ENCODE measurements at places on chromosomes 13 and 19.

- DNase-seq, result no peak
These were observed 8.8 kb downstream of the NLRP8 start for GRCh38 chr19:55956431-55956830.

DNA sequence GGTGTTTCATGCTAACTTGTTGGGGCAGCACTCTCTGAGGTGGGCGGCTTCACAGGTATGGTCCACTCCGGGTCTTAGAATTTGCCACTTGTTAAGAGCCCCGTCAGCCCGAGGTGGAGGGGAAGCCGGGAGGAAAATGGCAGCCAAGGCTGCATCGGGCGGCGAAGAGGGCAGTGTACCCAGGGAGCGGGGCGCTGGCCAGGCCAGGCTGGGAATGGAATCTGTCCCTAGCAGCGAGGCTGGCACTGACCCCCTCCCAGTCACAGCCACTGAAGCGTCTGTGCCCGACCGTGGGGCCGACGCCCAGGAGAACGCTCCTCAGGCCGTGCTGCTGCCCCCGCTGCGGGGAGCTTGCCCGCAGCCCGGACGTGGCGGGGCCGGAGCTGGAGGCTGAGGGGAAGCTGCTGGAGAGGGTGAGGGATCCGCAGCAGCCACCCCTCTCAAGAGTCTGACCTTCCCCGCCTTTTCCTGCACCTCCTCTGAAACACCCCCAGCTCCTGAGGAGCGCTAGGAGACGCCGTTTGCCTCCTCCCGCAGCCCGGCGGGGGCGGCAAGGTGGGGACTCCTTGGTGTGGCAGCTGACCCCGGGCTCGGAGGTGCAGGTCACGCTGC lies 313.8 kb upstream of the SPRY2 start:
- DNase-seq, result no peak

DNA sequence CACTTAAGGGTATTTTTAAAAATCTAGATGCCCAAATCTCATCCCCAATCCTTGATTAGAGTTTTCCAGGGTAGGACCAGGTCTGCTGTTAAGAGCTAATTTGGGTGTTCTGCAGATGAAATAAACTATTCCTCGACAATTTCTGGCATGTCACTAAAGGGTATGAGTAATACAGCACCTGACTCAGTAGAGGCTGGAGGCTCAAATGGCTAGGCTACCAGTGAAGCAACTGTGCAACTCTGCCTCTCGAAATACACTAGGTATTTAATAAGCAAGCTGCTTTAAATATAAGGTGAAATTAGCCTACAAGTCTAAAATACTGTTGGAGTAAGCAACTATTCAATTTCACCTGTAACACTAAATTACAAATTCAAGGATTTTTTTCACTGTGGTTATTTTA lies 1.5 kb downstream of the RNF6 start:
- DNase-seq, result no peak

- no peak for DNase-seq
These were observed 921 bp upstream of the POLD1 start for GRCh38 chr19:50383001-50383851.

DNA sequence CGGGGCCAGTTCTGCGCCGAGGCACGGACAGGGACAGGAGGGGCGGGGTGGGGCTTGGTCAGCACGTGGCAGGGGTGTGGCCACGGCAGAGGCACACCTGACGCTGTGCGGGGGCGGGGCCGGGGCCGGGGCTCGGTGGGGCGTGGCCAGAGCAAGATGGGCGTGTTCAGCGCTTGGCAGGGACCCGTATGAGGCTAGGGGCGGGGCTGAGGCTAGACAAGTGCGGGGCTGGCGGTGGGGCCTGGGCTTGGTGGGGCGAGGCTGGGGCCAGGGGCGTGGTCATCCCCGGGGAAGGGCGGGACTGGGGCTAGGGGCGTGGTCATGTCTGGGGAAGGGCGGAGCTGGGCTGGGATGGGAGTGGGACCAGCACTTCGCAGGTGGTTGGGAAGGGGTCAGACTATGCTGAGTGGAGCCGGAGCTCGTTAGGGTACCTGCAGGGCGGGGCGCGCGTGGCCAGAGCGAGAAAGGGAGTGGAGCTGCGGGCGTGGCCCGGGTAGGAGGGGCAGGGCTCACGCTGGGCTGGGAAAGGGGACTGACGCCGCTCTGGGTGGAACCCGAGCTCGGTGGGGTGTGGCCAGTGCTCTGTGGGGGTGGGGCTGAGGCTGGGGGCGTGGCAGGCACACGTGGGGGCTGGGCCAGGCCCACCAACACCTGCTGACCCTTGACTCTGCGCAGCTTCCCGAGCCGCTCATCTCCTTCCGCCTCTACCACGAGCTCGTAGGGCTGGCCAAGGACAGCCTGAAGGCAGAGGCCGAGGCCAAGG lies 12.8 kb downstream of the POLR2E start:
- no peak for DNase-seq

GRCh38 chr13:52812941-52813340 lies 35.5 kb downstream of the PCDH8 start:
- no peak for DNase-seq

DNA sequence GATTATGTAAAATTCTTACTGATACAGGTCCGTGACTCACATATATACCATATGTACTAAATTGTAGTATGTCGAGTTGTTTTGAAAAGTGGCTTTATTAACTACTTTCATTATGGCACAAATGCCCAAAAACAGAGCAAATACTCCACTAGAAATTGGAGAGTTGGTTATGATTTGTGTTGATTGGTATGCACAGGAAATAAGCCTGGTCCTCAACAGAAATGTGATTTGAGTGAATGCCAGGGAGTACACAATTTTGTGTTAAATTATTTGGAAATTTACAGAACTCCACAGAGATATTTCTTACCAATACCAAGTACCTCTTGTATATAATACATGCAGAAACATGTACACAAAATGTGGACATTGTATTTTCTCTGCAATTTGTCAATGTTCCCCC lies 676.7 kb downstream of the PCDH9 start:
- no peak for DNase-seq

DNA sequence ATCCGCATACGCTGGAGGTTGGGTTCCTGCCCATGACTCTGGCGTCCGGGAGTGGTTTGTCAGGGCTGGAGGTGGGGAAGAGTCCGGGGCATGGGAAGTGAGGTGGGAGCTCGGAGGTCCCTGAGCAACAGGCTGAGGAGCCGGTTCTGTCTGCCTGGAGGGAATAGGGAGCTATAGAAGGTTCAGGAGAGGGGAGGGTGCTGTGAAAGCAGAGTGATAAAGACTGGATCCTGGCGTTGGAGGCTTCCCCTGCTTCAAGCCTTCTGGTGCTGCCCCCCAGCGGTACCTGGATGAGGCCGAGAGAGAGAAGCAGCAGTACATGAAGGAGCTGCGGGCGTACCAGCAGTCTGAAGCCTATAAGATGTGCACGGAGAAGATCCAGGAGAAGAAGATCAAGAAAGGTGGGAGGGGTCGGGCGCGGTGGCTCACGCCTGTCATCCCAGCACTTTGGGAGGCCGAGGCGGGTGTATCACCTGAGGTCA lies 2.6 kb downstream of the HMG20B start:
- DNase-seq, result no peak

- no peak for DNase-seq
These were observed 21.7 kb downstream of the GPR180 start for GRCh38 chr13:94623316-94623715.

DNA sequence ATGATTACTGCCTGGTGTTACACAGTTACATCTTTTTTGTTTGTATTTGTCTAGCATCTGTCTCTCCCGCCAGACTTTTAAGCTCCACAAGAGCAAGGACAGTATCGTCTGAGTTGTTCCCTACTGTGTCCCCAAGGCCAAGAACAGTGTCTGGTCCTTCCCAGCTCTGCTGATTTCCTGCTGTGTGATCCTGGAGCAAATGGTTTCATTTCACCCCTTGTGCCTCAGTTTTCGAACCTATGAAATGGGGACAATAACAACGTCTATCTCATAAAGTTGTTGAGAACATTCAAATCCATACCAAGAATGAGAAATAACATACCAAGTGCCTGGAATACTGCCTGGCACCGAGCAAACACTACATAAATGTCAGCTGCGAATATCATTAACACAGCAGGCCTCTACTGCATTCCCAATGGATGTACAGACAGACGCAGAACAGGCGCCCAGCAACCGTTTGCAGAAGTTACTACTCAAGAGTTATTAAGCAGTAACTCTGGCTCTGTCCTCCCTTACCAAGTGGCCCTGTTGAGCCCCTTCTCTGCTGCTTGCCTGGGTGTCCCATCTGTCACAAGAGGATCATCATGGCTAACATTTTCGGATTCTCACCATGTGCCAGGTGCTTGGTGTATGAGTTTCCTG lies 11.4 kb downstream of the XRCC1 start:
- DNase-seq, result no peak

DNA sequence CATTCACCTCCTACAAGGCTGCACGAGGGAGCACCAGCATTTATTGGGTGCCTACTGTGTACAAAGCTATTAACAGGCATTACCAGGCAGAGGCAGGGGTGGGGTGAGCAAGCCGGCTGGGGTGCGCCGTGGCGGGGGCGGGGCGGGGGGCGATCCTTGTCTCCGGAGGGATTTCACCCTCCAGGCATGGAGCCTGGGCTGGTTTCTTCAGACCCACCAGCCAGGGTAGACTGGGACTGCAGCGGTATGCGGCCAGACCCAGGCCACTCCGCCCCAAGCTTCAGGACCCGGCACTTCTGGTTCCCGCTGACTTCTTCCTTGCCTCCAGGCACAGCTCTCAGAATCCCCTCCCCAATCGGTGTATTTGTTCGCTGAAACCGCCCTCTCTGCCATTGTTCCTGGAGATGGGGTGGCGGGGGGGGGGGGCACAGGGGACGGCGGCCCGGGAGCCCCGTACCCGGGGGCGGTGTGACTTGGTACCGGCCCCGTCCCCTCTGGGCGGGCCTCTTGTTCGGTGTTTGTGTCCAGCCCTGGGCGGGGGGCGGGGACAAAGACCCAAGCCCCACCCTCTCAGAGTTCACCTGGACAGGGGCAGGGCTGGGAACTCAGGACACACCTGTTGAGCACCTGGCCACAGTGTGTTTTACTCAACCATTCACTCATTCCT lies 14.4 kb downstream of the TJP3 start:
- DNase-seq, result no peak

- no peak for DNase-seq
These were observed 1.1 kb upstream of the FARP1 start for GRCh38 chr13:98141509-98142379.

DNA sequence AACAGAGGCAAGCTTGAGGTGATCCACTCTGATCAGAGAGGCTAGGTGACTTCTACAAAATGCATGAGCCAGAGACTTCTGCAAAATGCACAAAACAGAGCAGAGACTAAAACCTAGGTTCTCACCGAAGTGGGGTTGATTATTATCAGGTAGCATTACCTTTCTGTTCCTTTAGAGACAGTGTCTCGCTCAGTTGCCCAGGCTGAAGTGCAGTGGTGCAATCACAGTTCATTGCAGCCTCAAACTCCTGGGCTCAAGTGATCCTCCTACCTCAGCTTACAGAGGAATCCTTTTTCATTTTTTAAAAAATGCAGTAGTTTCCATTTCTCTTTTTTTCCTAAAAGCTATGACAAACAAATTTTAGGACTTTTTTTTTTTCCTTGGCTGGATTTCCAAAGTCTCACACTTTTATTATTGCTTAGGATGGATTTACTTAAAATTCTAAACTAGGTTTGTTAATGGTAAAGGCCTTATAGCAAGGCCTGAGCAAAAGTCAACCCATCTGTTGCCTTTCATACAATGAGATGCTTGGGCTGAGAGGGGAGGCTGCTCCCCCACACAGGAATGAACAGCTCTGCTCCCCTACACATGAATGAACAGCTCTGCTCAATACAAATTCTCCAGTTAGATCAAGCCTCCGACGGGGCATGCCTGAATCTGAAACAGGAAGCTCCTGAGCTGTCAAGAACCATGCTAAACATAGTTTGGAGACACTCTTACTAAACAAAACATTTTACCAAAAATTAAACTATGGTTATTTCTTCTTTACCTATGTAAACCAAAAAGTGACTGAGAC lies 18.8 kb upstream of the TNFRSF19 start:
- DNase-seq, result no peak

GRCh38 chr19:3073159-3073563 lies 10.9 kb upstream of the TLE5 start:
- DNase-seq, result no peak

- DNase-seq, result no peak
These were observed 656.6 kb downstream of the UQCRFS1 start for GRCh38 chr19:28556371-28556770.

DNA sequence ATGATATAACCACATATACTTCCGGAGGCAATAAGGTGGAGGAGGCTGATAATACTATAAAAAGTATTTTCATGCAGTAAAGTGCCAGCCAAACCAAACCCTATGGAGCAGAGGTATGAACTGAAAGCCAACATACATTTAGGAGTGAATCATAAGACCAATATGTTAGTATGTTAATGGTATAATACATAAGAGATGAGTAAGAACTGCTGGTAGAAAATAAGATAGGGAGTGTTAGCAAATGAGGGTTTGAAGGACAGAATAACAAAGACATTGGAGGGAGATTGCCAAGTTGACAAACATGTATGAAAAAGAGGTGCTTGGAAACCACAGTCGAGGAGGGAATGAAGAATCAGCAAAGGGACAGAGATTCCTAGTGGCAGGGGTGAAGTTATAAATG lies 10.8 kb downstream of the ENOX1 start:
- no peak for DNase-seq

DNA sequence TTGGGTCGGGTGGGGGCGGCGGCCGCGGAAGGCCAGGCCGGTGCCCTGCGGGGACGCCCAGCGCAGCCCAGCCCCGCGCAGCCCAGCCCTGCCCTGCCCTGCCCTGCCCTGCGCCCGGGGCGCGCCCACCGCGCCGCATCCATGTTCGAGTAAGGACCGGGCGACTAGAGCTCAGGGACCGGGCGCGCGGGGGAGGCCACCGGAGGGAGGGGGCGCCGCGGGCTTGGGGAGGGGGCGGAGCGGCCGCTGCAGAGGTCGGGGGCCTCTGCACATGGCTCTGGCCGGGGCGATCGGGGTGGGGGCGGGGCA lies 169 bp downstream of the GRAMD1A start:
- no peak for DNase-seq

DNA sequence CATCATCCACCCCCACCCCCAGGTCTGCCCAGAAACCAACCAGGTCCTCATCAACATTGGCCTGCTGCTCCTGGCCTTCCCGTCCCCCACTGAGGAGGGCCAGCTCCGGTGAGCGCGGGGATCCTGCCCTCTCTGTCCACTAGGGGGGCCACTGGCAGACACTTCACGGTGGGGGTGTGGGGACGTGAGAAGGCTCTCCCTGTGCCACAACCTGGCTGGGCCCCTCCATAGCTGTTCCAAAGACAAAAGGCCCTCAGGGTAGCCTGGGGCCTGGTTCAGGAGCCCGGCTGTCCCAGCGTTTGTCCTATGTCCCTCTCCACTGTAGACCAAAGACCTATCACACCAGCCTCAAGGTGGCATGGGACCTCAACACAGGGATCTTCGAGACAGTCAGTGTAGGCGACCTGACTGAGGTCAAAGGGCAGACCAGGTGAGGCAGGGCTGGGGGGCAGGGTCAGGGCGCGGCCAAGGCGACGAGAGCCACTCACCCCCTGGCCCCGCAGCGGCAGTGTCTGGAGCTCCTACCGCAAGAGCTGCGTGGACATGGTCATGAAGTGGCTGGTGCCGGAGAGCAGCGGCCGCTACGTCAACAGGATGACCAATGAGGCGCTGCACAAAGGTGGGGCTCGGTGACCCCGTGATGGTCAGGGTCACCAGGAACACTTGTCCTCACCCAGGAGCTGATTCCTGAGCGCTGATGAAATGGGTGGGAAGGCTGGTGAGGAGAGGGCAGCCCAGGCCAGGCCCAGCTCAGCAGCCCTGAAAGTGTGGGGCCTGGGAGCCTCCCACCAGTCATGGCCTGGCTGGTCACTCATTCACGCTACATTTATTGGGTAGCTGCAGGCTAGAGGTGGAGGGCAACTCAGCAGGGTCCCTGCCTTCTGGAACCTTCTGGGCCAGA lies 7.9 kb downstream of the DCAF15 start:
- DNase-seq, result no peak

GRCh38 chr19:6509118-6509971 lies 7.2 kb upstream of the TUBB4A start:
- DNase-seq, result no peak

- DNase-seq, result no peak
These were observed 1.8 kb upstream of the ZNF557 start for GRCh38 chr19:7067716-7068115.
